ENCODE measurements at places on chromosomes 3 and 15.

- DNase-seq, result peak; percentile 74
Measured at GRCh38 chr3:184523825-184524615, 37.6 kb upstream of the EPHB3 start.

GRCh38 chr15:56410721-56411120 is 45.5 kb downstream of the TEX9 start:
- no peak for DNase-seq

- DNase-seq, result no peak
Measured at GRCh38 chr3:183265157-183265642, 12.1 kb downstream of the B3GNT5 start.

GRCh38 chr3:39166134-39166710 is 12.8 kb upstream of the CSRNP1 start:
- DNase-seq, result peak; percentile 65

DNA sequence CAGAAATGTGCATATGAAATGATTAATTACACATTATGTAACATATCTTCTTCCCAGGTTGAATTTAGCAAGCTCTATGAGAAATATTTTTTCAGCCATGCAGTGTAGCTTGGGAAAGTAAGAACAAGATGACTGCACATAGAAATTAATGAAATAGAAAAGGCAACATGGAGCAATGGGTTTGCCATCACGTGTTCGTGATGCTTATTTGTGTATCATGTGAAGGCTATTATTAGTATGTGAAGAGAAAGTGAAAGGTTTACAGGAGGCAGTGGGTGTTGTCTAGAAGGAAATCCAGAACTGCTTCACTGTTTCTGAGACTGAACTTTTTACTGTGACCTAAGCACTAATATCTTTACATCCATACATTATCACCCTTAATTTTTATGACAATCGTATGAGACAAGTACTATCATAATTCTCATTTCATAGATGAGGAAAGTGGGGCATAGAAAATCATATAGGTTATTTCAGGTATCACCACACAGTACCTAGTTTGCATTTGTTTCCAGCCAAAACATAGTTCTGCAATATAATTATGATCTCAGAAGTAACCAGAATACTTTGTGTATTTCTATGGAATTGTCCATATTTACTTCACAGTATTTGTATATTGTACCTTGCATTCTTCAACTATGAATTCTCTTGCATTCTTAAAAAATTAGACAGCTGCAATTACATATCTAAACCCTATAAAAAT is 14.9 kb downstream of the SERPINI1 start:
- no peak for DNase-seq

- DNase-seq, result no peak
Measured at GRCh38 chr15:98514034-98514622, 134.2 kb upstream of the IGF1R start.

- DNase-seq, result no peak
Measured at GRCh38 chr15:52417521-52417920, 111.2 kb downstream of the MYO5A start.

DNA sequence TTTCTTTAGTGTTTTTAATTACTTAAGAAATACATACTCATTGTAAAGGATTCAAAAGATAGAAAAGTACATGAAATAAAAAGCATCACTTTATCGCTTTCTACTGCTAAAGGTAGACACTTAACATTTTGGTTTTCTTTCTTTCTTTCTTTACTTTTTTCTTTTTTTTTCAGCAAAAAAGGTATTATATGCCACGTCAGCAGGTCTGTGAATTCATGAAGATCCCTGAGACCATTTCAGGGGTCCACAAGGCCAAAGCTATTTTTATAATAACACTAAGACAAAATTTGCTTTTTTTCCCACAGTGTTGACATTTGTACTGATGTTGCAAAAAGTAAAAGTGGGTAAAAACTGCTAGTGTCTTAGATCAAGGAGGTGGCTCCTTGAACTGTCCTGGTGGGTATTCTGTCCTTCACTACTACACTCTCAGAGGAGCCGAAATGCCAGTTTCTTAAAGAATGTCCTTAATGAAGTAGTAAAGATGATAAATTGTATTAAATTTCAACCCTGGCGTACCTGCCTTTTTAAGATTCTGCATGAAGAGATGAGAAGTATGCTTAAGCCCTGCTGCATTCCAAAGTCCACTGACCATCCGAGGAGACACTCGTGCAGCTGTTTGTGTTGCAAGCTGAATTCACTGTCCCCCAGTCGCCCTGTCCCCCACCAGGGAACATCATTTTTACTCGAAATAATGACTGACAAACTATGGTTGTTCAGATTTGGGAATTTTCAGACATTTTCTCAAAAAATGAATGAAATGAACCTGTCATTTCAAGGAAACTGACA is 106.7 kb upstream of the PIAS1 start:
- no peak for DNase-seq

- DNase-seq, result no peak
Measured at GRCh38 chr3:24937780-24938179, 443.1 kb upstream of the THRB start.

GRCh38 chr3:172709774-172710663 is 848 bp downstream of the NCEH1 start:
- DNase-seq, result peak; percentile 23

- no peak for DNase-seq
Measured at GRCh38 chr3:179194931-179195330, 46.8 kb downstream of the PIK3CA start.

- no peak for DNase-seq
Measured at GRCh38 chr15:40008061-40008765, 30.8 kb downstream of the SRP14 start.

- peak; percentile 44 for DNase-seq
Measured at GRCh38 chr15:70701891-70702568, 61.3 kb downstream of the UACA start.

GRCh38 chr3:191282251-191283185 is 46.7 kb upstream of the CCDC50 start:
- DNase-seq, result no peak

DNA sequence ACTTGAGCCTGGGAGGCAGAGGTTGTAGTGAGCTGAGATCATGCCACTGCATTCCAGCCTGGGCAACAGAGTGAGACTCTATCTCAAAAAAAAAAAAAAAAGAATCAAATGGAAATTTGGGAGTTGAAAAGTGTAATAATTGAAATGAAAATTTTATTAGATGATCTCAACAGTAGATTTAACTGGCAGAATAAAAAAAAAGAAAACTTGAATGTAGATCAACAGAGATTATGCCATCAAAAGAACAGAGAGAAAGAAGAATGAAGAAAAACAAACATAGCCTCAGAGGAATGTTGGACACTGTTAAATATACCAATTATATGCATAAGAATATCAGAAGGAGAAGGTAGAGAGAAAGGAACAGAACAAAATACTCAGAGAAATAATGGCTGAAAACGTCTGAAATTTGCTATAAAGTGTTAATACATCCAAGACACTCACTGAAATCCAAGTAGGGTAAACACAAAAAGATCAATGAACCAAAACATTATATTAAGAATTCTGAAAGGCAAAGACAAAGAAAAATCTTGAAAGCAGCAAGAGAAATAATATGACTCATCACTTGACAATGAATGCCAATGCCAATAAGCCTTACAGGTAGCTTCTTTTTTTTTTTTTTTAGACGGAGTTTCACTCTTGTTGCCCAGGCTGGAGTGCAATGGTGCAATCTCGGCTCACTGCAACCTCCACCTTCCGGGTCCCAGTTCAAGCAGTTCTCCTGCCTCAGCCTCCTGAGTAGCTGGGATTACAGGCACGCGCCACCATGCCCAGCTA is 14.6 kb upstream of the ELP6 start:
- DNase-seq, result no peak

GRCh38 chr3:126797563-126797962 is 93.5 kb downstream of the CHCHD6 start:
- DNase-seq, result no peak

GRCh38 chr3:10721101-10721500 is 94.9 kb upstream of the SLC6A11 start:
- no peak for DNase-seq
